ENCODE measurements at places on chromosomes 5 and 9.

DNA sequence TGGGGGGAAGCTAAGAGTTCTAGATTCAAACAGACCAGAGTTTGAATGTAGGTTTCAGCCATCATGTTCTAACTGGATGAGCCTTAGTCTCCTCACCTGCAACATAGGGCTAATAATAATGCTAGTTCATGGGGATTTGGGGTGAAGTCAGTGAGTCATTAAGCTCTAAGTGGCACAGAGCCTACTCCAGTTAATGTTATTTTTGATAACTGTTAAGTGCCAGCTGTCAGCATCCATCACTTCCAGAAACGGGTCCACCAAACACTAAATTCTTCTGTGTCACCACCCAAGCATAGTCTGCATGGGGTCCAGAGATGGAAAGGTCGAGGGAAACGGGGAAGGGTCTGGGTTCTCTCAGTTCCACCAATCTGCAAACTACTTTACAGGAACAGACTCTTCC is 1.8 kb upstream of the TSC1 start:
- DNase-seq, result no peak

- no peak for DNase-seq
Measured at GRCh38 chr9:96391021-96391765, 7.7 kb upstream of the SLC35D2 start.

- no peak for DNase-seq
Measured at GRCh38 chr5:55538661-55539060, 3.9 kb upstream of the PLPP1 start.

- no peak for DNase-seq
Measured at GRCh38 chr5:893137-893506, 438 bp downstream of the TRIP13 start.

DNA sequence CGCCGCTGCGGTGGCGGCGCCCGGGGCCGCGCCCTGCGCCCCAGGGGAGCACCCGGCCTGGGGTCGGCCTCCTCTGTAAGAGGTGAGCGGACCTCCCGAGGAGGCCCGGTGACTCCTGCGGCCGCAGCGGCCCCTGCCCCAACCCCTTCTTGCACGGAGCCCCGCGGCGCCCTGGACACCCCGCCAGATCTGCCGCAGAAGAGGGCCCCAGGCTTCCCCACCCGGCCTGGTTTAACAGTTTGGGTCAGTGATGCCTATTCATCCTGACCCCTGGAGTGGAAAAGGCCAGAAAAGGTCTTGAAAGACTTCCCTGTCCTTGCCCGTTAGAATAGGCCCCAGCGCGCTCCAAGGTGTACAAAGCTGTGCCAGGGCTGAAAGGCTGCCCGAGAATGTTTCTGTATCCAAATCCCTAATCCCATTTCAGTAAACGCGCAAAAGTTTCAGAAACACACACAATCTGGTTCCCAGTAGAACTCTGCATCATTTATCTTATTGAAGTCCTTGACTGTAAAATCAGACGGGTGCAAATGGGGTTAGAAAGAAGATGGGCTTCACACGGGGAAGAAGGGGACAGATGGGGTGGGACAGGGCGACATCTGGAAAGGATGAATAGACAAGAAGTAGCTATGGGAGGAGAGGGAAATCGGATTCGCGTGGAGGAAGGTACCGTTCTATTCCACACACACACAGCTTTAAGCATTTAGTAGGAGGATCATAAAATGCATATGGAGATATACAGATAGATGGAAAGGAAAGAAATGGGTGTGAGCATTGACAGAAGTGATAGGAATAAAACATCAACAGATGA is 1.1 kb upstream of the SSBP2 start:
- DNase-seq, result no peak

GRCh38 chr5:168865968-168866367 is 286.8 kb upstream of the PANK3 start:
- no peak for DNase-seq

GRCh38 chr9:36764364-36765076 is 191.8 kb downstream of the MELK start:
- no peak for DNase-seq

- DNase-seq, result no peak
Measured at GRCh38 chr9:77251050-77251449, 73.7 kb downstream of the VPS13A start.

- no peak for DNase-seq
Measured at GRCh38 chr9:36169708-36170107, 520 bp downstream of the CCIN start.

DNA sequence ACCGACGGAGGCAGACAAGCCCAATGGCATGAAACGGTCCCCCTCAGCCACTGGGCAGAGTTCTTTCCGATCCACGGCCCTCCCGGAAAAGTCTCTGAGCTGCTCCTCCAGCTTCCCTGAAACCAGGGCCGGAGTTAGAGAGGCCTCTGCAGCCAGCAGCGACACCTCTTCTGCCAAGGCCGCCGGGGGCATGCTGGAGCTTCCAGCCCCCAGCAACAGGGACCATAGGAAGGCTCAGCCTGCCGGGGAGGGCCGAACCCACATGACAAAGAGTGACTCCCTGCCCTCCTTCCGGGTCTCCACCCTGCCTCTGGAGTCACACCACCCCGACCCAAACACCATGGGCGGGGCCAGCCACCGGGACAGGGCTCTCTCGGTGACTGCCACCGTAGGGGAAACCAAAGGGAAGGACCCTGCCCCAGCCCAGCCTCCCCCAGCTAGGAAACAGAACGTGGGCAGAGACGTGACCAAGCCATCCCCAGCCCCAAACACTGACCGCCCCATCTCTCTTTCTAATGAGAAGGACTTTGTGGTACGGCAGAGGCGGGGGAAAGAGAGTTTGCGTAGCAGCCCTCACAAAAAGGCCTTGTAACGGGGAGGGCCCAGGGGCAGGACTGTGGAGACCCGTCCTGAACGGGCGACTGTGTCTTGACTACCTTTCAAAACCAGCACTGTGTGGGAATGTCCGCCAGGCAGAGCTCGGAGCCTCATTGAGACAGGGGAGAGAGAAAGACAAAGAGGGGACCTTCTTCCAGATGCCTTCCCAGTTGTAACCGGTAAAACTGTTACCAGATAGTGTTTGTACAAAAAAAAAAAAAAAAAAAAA is 29.9 kb downstream of the CD180 start:
- DNase-seq, result peak; percentile 41

- DNase-seq, result no peak
Measured at GRCh38 chr5:38051711-38052511, 206.4 kb upstream of the EGFLAM start.

DNA sequence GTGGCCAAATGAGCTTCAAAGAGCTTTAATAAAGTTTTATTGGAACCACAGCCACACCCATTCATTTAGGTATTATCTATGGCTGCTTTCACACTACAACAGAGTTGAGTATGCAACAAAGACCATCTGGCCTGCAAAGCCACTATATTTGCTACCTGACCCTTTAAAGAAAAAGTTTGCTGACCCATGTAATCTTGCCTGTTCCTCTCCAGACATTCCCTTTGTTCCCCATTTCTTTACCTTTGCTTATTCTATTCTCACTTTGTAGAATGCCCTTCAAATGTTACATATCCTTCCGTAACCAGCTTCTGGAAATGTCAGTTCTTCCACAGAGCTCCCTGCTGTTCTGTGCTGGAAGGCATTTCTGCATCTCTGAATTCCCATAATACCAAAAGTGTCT is 320.2 kb downstream of the TLE1 start:
- no peak for DNase-seq

GRCh38 chr9:21923694-21924093 is 70.5 kb downstream of the CDKN2A start:
- no peak for DNase-seq

DNA sequence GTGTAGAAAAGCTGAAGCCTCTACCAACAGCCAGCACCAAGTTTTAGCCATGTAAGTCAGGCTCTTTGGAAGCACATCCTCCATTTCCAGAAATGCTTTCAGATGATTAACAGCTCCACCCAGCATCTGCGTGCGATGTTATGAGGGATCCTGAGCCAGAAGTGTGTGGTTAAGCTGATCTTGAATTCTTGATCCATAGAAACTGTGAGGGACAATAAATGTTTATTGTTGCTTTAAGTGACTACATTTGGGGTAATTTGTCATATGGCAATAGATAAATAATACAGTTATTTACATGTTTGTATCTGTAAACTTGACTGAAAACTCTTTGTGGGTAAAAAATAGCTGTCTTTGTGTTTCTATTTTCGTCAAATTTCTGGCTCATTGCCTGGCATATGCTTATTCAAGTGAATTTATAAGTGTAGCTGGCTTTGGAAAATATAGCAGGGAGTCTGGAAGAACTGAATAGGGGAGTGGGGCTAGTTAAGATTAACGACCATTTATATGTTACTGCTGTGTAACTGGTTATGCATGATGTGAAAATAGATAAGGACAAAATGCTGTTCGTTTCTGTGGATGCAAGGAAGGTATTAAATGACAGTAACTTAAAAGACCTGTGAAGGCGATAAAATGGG is 234.1 kb downstream of the LRRC70 start:
- DNase-seq, result no peak

GRCh38 chr9:109181284-109181683 is 14.2 kb upstream of the FRRS1L start:
- DNase-seq, result peak; percentile 26

- no peak for DNase-seq
Measured at GRCh38 chr5:98962587-98962986, 33.8 kb upstream of the CHD1 start.

DNA sequence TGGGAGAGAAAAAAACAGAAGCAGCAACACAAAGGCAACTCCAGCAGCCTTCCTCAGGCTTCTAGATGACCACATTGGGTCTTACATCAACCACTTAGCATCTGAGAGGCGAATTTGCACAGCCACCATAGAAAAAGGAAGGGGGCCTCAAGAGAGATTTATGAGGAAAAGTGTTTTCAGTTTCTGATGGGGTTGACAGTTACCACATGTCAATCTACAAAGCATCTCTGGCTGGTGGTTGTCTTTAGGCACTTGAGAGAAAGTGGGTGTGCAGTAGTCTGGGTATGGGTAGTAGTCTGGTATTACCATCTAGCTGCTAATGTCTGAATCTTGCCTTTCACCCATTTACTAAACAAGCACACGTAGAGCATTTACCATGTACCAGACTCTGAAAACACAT is 137.5 kb downstream of the BAAT start:
- DNase-seq, result no peak

DNA sequence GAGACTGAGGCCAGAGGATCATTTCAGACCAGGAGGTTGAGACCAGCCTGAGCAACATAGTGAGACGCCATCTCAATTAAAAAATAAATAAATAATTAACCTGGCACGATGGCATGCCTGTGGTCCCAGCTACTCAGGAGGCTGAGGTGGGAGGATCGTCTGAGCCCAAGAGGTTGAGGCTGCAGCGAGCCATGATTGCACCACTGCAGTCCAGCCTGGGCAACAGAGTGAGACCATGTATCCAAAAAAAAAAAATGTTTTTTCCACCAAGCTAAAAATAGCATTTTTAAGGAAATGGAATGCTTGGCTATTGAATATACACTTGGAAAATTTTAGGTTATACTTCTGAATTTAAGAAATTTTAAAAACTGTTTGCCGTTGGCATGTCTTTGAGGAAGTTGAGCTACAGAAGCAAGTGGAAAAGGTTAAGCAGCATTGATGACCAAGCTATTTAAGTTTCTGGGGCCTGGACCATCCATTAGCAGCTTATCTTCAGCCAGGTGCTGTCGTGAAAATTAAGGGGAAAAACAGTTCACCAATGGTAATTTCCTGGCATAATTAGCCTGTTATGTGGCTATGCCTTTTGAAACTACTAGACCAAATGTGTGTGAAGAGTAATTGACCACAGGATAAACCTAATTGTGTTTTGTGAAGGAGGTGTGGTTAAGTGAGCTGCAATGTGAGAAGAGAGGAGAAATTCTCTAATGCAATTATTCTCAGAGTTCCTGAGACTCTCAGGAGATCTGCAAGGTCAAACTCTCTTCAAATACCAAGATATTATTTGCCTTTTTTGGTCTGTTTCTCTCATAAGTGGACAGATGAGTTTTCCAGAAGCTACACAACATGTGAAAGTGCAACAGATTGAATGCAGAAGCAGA is 21.0 kb downstream of the F2R start:
- DNase-seq, result no peak

DNA sequence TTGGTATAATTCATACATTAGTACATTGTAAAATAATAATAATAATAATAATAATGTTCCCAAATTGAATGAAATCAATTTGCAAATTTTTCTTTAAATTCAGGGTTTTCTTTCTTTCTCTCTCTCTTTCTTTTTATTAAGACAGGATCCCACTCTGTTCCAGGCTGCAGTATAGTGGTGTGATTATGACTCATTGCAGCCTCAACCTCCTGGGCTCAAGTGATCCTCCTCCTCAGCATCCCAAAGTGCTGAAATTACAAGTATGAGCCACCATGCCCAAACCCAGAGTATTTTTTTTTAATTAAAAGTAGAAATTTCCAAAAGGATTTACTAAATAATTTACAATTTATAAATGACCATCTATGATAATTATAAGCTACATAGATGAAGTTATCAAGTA is 117.7 kb downstream of the HOMER1 start:
- no peak for DNase-seq

DNA sequence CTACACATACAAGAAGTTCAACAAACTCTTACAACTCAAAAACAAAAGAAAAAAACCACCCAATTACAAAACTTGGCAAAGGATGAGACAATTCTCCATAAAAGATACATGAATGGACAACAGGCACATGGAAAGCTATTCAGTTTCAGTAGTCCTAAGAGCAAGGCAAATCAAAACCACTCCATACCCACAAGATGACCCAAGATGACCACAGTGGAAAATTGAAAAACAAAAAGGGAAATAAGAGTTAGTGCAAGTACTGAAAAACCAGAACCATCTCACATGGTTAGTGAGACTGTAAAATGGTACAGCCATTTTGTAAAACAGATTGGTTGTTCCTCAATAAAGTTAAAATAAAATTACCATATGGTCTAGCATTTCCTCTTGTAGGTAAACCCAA is 287.1 kb upstream of the CDH9 start:
- no peak for DNase-seq
